Stimulated activated CD4-positive, alpha-beta T cell treated with anti-CD3 and anti-CD28 coated beads, Interleukin-15, amount 100 ng/mL, for 1 hour (primary cell): ENCODE measurements at places on chromosomes 5 and 9.

GRCh38 chr9:13971966-13972655, 341.8 kb downstream of the NFIB start:
- DNase-seq, result no peak

DNA sequence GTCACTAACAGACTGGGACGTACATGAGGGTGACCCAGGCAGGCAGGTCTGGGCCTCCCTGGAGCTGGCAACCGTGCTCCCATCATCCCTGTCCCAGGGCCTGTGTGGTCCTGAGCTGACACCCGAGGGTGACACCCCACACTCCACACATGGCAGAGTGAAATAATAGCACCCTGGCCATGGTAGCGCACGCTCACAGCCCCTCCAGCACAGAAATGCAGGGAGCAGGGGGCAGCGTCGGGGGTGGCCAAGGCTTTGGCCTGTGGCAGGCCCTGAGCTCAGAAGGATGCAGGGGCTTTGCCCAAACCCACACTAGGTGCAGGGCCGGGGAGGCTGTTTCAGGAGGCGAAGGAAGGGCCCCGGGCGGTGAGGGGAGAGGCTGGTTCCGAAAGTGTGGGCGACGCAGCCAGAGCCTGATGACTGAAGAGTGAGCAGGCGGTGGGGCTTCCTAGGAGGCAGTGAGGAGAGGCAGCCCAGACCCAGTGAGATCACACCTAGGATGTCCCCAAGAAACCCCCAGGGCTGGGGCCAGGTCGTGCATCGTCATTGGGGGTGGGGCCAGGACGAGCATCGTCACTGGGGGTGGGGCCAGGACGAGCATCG, 12.9 kb downstream of the OR2V2 start:
- DNase-seq, result peak; percentile 71

- DNase-seq, result no peak
These were observed 38.2 kb downstream of the ESM1 start for GRCh38 chr5:54947187-54947586.

GRCh38 chr9:38043931-38044623, 24.9 kb downstream of the SHB start:
- no peak for DNase-seq

GRCh38 chr9:14248149-14248548, 65.8 kb downstream of the NFIB start:
- no peak for DNase-seq

DNA sequence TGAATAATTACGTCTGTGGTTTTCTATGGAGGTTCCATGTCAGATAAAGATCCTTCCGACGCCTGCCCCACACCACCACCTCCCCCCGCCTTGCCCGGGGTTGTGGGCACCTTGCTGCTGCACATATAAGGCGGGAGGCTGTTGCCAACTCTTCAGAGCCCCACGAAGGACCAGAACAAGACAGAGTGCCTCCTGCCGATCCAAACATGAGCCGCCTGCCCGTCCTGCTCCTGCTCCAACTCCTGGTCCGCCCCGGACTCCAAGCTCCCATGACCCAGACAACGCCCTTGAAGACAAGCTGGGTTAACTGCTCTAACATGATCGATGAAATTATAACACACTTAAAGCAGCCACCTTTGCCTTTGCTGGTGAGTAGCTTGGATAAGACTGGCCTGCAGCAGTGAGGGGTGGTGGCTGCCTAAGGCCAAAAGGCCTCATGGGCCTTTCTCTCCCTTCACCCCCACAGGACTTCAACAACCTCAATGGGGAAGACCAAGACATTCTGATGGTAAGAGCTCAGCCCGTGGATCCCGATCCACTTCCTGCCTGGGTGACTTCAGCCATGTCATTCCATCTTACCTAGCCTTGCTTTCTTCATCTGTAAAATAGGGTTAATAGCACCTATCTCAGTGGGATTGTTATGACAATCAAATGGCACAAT, at the start of gene IL3:
TSS of gene IL3 (plus strand) at position 155 of the 661 bp plus-strand sequence. CDS start at position 207, 52 bp downstream.
- no peak for DNase-seq
